GM18507 (cell line): ENCODE measurements at places on chromosomes 12 and 14.

GRCh38 chr12:98644433-98644711 is 216 bp downstream of the IKBIP start:
- DNase-seq, result no peak

GRCh38 chr12:47207340-47207717 is 127.6 kb upstream of the AMIGO2 start:
- DNase-seq, result no peak

DNA sequence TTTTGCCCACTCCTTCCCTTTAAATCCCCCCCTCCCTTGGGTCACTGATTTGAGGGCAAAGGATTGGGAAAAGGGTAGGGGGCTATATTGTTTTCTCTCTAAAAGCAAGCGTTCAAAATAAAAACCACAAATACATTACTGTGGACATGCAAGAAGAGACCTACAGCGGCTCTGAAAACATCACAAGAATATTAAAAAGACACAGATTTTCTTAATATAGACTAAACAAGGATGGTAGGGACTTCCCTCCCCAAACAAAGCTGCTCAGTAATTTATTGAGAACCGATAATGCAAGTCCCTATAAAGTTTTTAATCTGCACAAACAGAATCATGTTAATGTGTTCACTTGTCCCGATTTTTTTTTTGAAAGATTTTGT is 12.9 kb downstream of the TBX3 start:
- DNase-seq, result no peak

- no peak for DNase-seq
These were observed 7.0 kb downstream of the IFI27L2 start for GRCh38 chr14:94122438-94122837.

- DNase-seq, result no peak
These were observed 21.2 kb upstream of the HSPB8 start for GRCh38 chr12:119157528-119157927.

DNA sequence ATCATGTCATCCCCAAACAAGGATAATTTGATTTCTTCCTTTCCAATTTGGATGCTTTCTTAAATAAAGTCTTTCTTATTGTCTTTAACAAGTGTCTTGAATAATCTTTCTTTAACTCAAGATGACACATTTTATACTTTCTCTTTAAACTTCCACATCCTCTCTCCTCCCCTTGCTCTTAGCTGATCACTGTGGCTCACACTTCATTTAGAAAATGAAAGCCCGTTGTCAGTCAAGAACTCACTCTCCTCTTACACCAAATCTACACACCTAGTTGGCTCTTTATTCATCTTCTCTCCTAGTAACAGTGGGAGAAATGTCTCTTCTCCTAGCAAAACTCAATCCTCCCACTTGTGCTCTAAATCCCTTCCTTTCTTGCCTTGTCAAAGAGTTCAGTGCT is 10.4 kb upstream of the RMST start:
- no peak for DNase-seq

GRCh38 chr12:109258607-109259544 is 50.2 kb downstream of the FOXN4 start:
- no peak for DNase-seq

GRCh38 chr12:119594399-119594730 is 791 bp downstream of the TMEM233 start:
- no peak for DNase-seq

DNA sequence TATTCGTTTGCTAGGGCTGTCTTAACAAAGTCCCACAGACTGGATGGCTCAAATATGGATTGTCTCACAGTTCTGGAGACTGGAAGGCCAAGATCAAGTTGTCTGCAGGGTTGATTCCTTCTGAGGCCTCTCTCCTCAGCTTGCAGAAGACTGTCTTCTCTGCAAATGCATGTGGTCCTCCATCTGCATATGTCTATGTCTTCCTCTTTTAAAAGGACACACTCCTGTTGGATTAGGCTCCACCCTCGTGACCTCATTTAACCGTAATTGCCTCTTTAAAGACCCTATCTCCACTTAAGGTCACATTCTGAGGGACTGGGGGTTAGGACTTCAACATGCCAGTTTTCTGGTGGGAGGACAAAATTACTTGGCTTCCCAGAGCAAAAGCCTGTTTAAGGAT is 123.3 kb downstream of the SLC38A6 start:
- no peak for DNase-seq

- no peak for DNase-seq
These were observed 161.1 kb upstream of the NOS1 start for GRCh38 chr12:117522559-117522958.

GRCh38 chr14:89248411-89249064 is 168.5 kb downstream of the FOXN3 start:
- no peak for DNase-seq

DNA sequence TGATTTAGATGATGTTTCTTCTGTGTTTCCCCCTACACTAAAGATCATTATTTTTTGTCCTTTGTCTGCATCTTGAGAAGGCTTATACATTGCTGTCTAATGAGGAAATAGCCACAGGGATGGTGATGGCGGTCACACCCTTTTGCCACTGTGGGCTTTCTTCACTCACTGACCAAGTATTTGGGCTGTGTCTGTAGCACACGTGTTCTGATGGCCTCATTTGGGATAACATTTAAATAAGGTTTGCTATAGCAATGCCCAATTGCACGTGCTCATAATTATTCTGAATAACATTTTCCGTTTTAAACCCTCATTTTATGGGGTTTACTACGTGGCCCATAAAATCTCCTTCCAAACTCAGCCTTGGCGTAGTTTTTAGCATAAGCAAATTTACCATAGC is 230.3 kb upstream of the PRICKLE1 start:
- DNase-seq, result no peak

GRCh38 chr14:67151082-67151666 is 38.1 kb upstream of the GARIN2 start:
- no peak for DNase-seq

DNA sequence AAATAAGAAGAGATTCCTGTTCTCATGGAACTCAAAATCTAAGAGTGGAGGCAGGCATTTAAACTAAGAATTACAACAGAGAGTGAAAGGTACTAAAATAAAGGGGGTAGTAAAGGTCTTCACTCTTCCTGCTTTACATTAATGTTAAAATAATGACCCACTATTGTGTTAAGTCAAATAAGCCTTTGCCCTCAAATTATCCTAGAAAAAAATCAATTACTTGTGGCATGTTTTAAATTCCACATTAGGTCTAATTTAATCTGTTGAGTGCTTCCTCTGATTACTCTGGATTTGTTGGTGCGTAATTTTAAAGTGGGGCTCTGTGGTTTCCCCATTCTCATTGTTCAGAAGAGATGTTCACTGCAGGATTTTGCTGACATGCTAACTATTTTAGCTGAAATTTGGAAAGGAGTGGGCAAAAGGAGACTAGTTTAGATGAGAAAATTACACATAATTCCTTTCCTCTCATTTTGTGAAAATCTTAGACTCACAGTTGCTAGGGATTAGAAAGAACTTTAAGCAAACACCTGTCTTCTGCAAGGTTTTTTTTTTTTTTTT is 35.5 kb downstream of the BTG1 start:
- no peak for DNase-seq

GRCh38 chr12:110079477-110080400 is 31.4 kb upstream of the C12orf76 start:
- peak; percentile 68 for DNase-seq

DNA sequence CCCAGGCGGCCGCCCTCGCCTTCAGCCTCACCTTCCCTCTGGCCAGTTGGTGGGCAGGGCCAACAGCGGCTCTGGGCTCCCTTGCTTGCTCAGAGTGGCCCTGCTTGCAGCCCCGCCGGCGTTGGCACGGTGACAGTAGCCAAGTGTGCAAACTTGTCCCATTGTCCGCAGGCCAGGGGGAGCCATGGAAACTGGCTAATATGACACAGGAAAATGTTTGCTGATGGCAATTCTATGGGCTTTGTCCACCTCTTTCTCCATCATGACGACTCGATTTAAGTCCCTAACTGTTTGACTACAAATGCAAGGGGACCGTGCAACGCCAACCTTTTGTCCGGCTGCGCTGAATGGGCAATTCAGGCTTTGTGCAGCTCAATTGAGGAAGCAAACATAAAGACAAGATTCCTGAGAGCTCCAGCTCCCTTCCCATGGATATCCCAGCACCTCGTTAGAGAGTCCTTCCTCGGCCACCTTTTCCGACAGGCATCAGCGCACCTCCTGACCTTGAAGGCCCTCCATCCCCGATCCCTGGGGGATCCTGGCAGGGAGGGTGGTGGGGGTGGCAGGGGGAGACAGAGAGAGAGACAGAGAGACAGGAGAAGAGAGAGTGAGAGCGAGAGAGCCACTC is 785 bp upstream of the FAM181A start:
- DNase-seq, result no peak

DNA sequence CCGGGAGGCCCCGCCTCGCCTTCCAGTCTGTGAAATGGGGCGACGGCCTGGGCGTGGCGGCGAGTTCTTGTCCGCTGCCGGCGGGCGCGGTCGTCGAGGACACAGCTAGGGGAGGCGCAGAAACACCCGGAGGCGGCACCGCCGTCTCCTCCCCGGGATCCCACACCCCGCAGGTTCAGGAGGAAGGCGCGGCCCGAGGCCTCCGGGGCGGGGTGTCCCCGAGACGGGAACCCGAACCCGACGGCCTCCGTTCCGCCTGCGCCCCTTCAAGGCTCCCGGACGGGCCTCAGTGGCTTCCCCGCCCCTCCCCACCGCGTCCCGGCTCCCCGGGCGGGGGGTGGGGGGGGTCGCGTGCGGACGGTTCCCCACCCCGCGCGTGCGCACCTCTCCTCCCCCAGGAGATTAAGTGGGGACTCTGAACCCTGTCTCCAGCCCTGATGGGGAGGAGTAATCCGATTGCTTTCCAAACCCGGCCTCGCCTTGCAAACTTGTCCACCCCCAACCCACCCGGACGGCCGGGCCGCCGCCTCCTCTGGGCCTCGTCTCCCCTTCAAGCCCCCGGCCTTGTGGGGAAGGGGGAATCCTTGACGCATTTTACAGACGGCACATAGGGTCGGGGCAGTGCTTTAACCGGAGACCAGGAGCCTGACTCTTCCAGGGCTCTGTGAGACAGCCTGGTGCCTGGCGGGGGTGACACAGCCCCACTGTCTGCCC is 35.3 kb upstream of the ANKRD9 start:
- DNase-seq, result no peak

DNA sequence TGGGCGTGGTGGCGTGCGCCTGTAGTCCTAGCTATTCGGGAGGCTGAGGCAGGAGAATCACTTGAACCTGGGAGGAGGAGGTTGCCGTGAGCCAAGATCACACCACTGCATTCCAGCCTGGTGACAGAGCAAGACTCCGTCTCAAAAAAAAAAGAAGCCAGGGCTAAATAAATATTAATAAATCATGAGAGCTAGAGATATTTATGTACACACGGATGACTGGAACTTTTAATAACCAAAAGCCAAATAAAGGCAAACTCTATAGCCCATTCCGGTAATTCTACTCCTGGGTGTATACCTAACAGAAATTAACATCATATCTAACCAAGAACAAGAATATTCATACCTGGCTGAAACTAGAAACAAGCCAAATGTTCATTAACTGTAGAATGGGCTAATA is 7.7 kb upstream of the TRAFD1 start:
- DNase-seq, result no peak

GRCh38 chr12:69239922-69240630 is 707 bp downstream of the CPSF6 start:
- no peak for DNase-seq

DNA sequence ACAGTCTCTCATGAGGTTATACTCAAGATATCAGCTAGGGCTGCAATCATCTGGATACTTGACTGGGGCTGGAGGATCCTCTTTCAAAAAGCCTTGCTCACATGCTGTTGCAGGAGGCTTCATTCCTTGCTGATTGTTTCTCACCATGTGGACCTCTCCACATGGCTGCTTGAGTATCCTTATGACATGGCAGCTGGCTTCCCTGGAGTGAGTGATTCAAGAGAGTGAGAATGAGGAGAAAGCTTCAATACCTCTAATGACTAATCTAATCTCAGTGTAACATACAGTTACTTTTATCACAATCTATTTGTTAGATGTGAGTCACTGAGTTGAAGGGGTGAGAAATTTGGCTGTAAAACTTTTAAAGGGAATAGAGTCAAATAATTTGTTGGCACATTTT is 14.4 kb upstream of the SDR39U1 start:
- DNase-seq, result no peak

- no peak for DNase-seq
These were observed 2.8 kb downstream of the RXYLT1 start for GRCh38 chr12:63782466-63782865.

DNA sequence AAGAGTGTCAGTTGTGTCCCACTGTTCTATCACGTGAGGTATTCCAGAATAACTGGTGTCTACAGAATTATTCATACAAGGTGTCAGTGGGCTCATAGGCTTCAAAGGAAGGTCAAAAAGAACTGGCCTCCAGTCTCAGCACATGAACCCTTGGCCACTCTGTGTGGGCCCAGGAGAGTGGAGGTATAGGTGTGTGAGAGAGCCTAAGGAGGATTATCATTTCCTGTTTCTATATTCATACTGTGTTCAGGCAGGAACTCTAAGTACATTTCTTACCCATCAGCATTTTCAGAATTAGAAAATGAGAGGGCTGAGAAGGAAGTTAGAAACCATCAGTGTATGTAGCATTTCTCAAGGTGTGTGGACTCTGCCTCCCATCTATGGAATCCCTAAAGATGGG is 87.0 kb downstream of the BTG1 start:
- DNase-seq, result no peak

DNA sequence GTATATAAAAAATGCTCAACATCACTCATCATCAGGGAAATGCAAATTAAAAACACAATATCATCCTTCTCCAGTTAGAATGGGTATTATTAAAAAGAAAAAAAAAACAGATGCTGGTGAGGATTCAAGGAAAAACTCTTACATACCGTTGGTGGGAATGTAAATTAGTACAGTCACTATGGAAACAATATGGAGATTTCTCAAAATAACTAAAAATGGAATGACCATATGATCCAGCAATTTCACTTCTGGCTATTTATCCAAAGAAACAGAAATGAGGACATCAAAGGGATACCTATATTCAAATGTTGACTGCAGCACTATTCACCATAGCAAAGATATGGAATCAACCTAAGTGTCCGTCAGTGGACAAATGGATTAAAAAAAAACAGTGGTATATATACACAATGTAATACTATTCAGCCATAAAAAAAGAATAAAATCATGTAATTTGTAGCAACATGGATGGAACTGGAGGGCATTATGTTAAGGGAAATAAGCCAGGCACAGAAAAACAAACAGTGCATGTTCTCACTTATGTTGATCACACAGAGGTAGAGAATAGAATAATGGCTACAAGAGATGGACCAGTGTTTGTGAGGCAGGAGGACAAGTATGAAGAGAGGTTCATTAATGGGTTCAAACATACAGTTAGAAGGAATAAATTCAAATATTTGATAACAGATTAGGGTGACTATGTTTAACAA is 14.4 kb upstream of the PRR4 start:
- no peak for DNase-seq

- DNase-seq, result no peak
These were observed 45.8 kb upstream of the POC1B start for GRCh38 chr12:89571491-89572195.

GRCh38 chr12:73678335-73678734 is 859.3 kb upstream of the ATXN7L3B start:
- DNase-seq, result no peak

DNA sequence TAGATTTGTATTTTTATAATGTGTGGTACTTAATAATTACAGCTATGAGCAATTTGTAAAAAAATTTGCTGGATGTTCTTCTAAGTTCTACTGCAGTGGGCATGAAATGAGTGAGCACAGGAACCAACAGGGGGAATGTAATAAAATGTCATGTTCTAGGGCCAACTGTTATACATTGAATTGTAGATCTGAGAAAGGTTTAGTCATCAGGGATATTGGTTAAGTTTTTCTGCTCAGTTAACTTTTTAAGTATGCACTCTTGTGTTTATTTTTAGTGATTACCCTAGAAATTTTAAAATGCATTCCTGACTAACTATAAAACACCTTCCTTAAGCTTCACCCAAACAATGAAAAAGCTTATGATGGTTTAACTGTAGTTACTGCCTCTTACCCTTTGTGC is 101.8 kb downstream of the CAND1 start:
- no peak for DNase-seq
